T-helper 2 cell (primary cell): ENCODE measurements at places on chromosomes 16 and 17.

GRCh38 chr17:57530026-57530425 is 215.1 kb downstream of the CCDC182 start:
- DNase-seq = no peak

- no peak for DNase-seq
Observed at GRCh38 chr16:61909074-61909473, 127.2 kb downstream of the CDH8 start.

GRCh38 chr17:61662186-61662585 is 71.2 kb upstream of the NACA2 start:
- no peak for DNase-seq

DNA sequence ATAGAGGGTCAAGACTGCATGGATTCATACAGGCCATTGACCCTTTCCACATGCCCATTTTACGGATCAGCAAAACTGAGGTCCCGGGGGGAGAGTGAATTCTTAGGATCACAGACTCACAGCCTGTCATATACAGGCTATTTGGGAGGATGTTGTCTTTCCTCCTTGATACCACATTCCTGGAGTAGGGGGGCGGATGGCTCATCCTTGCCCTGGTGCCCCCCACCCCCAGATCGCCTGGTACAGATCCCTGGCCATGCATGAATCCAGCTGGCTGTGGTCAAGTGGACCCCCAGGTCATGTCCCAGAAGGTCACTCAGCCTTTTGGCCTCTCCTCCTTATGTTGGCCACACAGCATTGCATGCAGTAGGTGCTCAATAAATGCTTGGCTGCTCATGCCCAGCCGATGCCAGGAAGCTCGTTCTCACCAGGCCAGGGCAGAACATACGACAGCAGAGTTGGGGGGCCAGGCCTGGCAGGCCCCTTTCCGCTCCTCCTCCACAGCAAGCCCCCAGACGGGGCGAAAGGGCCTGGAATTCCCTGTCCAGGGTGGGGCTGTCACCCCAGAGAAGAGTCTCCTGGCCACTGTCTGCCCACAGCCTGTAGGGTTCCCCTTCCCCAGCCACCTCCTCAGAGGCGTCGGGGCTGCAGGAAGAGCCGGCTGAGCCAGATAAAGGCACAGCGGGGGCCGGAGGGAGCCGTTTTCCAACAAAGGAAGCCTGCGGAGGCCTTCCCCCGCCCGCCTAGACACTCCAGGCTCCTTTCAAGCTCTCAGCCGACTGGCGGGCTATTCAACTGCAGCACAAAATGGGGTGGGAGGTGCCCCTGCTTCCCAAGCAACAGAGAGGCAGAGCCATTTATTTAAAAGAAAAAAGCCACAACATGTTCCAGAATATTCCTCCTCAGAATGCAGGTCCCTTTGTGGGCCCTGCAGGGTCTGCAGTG is 215.7 kb upstream of the CIBAR2 start:
- DNase-seq = no peak

GRCh38 chr16:86277221-86277620 is 233.1 kb upstream of the FOXF1 start:
- DNase-seq = no peak

DNA sequence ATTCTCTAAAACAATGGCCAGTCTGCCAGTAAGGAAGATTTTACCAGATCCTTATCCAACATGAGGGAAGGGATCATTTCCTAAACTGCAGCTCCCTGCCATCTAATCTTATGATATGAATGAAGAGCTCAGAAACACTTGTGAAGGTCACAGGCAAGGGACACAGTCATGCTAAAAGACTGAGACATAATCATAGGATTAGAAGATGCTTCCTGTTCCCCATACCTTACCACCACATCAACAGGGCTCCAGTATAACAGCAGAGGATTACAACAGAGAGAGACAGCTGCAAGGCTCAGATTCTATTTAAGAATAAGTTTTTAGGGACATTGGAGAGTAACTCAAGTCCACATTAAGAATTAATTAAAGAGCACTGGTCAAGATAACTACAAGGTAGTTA is 93.3 kb downstream of the BRIP1 start:
- DNase-seq = no peak

DNA sequence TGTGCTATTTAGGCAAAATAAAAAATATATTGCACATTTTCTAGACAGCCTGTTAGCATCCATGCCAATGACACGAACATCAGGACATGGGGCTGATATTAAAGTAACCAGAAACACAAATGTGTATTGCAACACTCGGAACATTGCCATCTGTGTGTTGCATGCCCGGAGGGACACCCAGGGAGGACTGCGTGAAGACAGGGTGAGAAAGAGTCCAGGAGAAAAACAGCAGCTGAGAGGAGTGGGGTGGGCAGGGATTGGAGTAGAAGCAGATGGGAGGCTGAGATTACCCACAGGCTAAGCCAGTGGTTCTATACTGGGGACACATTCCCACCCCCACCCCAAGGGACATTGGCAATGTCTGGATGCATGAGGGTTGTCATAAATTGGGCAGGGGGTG is 114.8 kb downstream of the GRIN2A start:
- no peak for DNase-seq

DNA sequence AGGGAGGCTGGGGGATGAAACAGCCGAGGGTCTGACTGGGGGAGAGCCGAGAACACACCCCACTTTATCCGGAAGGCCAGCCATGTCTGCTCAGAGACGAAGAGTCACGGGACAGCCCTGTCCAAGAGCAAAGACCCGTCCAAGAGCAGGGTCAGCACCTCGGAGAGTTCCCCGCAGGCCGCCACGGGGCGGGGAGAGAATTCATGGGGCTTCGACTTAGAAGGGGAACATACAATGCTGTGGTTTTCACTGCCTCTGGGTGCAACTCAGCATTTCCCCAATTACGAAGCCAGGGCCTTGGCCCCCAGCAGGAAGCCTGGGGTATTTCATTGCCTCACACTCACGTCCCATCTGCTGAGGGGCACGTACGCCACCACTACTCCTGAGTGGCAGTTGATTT is 59.3 kb downstream of the JPH3 start:
- DNase-seq = no peak

GRCh38 chr17:44108440-44109311 is 14.8 kb downstream of the HDAC5 start:
- no peak for DNase-seq

- DNase-seq = no peak
Observed at GRCh38 chr17:4475001-4475400, 23.7 kb upstream of the SPNS2 start.

DNA sequence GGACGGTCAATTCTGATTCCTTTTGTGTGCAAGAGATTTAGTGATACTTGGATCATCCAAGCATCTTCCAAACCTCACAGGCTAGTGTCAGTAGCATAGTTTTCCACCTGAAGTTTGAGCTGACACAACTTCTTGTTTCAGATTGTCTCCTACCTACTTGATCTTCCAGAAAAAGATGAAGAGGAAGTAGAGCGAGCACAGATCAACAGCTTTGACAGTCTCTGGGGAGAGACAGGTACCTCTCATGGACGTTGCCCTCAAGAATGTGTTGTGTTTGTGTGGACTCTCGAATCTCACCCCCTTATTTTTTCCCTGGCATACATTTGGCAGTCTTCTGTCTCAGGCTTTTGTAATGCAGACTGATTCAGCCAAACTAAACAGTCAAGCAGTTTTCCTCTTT is 47.4 kb downstream of the CYB561 start:
- no peak for DNase-seq

GRCh38 chr17:4247361-4247970 is 16.3 kb downstream of the ANKFY1 start:
- no peak for DNase-seq

DNA sequence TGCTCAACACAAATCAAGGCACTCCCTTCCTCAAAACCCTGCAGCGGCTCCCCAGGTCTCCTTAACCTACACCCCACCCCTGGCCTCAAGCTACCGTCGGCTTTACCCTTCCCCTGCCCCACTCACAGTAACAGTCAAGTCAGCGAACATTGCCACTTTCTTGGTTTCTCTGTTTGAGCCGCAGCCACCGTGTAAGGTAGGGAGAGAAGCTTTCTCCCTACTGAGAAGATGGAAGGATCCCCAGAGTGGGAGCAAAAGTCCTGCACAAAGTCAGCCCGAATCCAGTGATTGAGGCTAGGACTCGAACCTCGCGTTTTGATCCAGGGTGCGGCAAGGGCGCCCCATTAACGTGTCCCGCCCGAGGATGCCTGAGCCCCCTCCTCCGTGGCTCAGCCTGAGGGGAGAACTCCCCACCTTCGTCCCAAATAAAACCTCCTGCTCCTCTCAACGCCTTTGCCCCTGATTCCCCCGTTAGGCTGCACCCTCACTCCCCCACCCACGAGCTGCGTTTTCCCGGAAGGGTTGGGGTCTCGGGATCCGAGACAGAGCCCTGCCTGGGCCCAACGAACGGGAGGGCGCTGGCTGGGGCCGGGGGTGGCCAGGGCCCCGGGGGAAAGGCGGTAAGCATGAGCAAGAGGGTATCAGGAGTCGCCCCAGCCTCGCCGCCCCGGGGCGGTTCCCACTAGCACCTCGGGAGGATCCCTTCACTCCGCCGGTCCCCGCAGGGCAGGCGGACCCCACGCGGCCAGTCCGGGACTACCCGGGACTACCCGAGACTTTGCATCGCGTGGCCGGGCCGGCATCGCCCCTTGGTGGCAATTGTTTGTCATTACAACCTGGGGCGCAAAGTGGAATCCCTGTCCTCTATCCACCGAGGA is 9.9 kb upstream of the NAGS start:
- peak; percentile 62 for DNase-seq

- no peak for DNase-seq
Observed at GRCh38 chr17:8445536-8445935, 9.9 kb downstream of the NDEL1 start.

- no peak for DNase-seq
Observed at GRCh38 chr17:40963838-40964237, 2.9 kb downstream of the KRT39 start.

- DNase-seq = no peak
Observed at GRCh38 chr17:82830249-82830661, 9.6 kb downstream of the ZNF750 start.

GRCh38 chr16:2992383-2993081 is 12.3 kb upstream of the PKMYT1 start:
- no peak for DNase-seq

- no peak for DNase-seq
Observed at GRCh38 chr17:31381165-31381668, 10.3 kb upstream of the RAB11FIP4 start.

DNA sequence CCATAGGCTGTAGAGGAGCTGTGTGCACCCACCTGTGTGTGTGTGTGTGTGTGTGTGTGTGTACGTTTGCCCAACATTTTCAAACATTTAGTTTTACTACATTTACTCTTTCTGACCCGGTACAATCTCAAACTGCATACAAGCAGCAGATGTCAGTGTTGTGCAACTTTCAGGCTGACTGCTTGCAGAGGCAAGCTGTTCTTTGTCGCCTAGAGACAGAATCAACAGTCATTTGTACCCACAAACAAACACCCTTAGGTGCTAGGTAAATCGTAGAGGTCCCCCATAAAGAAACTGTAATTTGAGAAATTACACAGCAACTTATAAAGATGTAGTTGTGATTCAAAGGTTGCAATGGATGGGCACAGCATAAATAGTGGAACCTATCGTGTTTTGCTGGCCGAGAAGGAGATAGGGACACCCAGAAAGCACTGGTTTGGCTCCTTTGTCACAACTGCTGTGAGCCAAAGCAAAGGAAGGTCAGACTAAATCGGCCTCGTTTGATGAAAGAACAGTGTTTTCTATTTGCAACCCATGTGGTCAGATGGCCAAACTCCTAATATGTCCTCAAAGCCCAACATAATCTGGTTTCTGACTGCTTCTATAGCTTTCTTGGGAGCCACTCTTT is 478.4 kb downstream of the TOX3 start:
- no peak for DNase-seq

GRCh38 chr16:11401161-11402050 is 56.1 kb downstream of the RMI2 start:
- no peak for DNase-seq

GRCh38 chr17:50731575-50732460 is 12.4 kb downstream of the LUC7L3 start:
- no peak for DNase-seq

DNA sequence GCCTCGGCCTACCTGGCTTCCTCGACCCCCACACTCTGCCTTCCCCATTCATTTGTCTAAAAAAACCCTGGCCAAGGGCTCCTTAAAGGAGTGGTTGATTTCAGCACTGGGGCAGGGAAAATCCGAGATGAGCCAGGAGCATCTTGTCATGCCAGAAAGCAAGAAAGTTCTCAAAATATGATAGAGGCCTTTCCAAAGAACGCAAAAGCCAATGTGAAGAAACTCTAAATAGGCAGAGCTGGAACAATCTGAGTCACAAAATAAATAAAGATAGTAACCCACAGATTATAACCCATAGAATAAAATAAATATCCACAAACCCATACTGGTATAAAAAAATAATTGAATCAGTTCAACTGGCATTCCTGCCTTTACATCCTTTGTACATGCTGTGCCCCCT is 192.3 kb upstream of the SALL1 start:
- no peak for DNase-seq

GRCh38 chr16:24282141-24282540 is 26.0 kb downstream of the CACNG3 start:
- DNase-seq = no peak

DNA sequence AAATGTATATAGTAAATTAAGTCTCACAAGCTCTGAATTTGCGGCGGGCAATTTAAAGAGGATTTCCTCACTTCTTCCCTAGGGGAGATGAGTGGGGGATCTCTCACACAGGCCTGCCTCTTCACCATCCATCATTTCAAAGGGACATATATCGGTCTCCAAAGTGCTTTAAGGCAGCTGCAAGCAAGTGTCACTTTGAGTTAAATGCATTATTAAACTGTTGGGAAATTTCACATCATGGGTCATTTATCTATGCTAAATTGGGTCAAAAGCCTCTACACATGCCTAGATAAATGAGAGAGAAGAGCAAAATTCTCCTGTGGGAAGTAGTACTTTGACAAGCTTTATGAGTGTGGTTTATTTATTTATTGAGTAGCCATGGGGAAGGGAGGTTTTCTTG is 1106.1 kb upstream of the GOT2 start:
- no peak for DNase-seq

- no peak for DNase-seq
Observed at GRCh38 chr16:72637306-72637705, 410.6 kb downstream of the ZFHX3 start.

DNA sequence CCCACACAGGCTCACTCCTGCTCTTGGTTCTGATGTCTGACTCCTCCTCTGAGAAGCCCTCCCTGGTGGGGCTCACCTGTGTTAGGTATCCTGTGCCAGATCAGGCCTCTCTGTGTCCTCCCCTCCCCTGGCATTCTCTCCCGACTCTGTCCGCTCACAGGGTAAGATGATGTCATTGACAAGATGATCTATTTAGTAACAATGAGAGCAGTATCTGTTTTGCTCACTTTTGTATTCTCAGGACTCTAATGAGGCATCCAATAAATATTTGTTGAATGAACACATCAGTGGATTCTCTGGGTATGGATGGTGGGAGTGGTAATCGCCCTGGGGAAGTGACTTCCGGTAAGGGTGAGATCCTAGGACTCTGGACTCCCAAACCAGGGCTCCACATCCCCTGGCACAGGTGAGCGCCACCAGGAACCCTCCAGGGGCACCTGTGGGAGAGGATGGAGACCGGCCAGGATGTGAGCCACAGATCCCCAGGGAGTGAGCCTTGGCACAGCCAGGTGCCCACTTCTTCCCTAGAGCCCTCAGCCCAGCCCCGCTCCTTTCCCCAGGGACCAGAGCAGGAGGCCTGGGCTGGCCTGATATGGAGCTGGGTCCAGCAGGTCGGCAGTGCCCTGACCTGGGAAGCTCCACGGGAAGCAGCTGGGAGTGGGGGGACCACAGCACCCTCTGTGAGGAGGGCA is 5.4 kb upstream of the HAP1 start:
- no peak for DNase-seq

- no peak for DNase-seq
Observed at GRCh38 chr17:9004132-9004960, 17.0 kb upstream of the NTN1 start.
